ENCODE measurements at places on chromosomes 3 and 15.

DNA sequence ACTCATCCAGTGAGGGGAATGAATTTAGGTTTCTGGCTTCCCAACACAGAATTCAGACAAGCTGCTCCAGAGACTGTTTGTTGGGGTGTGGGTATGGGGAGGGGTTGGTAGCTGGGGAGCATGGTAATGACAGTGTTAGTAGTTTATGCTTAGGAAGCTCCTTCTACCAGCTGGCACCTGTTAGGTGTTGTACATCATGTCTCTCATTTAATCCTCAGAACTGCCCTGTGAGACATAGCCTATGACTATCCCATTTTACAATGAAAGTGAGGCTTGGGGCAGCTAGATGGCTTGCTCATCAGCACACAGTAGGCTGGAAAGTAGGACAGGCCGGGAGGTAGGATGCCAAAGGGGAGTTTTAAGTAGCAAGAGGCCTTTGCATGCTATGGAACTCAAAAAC is 2.5 kb downstream of the EIF4E3 start:
- no peak for DNase-seq

DNA sequence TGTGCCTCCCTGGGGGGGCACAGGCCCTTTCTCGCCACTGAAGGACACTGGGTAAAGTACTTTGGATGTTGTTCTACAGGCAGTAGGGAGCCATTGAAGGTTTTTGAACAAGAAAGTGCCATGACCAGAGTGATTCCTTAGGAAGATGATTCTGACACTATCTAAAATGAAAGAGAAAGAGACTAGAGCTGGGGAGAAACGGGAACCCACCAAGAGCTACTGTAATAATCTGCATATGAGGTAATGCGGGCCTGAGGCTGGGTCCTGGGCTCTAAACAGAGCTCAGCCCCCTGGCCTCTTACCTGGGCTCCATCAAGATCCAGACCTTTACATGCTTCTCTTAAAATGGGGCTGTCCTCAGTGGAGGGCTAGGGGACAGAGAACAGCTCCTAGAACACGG is 24.9 kb downstream of the GRK7 start:
- DNase-seq: no peak

DNA sequence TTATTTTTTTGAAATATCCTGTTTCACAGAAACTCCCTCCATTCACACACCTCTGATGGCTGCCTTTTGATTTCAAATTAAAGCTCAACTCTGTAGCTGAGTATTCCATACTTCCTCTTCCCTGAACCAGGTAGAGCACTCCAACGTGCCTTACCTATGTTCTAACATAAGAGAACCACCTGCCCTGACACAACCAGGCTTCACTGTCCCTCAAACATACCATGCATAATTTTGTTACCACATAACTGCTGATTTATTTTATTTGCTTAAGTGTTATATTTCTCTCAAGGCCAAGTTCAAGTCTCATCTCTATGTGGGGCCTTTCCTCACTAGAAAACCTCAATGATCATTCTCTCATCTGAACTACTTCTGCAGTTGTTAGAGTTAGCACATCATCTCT is 209.7 kb downstream of the P3H2 start:
- DNase-seq: no peak

- DNase-seq: no peak
These were observed 18.7 kb upstream of the PTPN9 start for GRCh38 chr15:75597667-75598341.

DNA sequence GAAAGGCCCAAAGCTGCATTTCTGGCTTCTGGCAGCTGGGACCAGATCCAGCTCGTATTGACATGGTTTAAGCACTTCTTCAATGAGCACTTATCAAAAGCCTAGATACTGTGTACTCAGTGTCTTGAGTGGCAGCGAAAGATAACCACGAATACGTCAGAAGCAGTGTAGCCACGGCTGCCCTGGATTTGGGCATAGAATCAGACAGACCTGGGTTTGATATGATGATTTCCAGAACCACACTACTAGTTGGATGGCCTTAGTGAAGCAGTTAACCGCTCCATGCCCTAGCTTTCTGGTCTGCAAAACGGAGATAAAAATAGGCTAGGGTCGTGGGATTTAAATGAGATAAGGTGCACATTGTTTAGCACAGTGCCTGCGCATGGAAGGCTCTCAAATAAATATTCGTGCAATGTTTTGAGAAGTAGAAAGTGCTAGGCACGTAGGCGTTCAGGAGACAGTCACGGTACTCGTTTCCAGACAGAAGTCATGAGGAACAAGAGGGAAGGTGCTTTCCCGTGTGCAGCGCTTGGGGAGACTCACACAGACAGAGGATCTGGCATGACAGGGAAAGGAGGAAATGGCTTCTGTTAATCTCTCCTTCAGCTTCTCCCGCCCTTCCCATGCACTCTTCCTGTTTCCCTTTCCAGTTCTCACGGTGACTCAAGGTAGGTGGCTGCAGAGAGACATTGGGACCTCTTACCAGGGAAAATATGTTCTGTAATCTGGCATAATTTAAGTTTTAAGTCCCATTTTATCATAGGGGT is 70.3 kb downstream of the CCNL1 start:
- DNase-seq: peak; percentile 65

- DNase-seq: no peak
These were observed 7.5 kb downstream of the MYNN start for GRCh38 chr3:169780742-169781141.

DNA sequence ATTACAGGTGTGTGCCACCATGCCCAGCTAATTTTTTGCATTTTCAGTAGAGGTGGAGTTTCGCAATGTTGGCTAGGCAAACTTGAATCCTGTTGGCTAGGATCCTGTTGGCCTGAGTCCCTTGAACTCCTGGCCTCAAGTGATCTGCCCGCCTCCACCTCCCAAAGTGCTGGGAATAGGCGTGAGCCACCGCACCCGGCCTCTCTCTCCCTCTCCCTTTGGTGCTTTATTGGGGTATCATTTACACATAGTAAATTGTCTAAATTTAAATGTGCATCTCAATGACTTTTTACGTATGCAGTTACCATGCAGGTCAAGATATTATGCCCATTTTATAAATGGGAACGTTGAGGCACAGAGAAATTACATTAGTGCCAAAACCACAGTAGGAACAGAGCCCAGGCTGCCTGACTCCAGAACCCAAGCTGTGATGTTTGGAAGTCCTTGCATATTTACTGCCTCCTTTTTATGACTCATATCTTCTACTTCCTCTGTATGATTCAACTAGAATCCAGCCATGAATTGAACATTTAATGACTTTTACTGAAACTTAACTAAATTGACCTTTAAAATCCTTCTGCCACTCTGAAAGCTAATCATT is 34.0 kb upstream of the RPP14 start:
- DNase-seq: peak; percentile 31

- no peak for DNase-seq
These were observed 110.0 kb upstream of the CDIN1 start for GRCh38 chr15:36469311-36469966.

GRCh38 chr15:31364301-31365031 is 37.8 kb downstream of the KLF13 start:
- DNase-seq: no peak

DNA sequence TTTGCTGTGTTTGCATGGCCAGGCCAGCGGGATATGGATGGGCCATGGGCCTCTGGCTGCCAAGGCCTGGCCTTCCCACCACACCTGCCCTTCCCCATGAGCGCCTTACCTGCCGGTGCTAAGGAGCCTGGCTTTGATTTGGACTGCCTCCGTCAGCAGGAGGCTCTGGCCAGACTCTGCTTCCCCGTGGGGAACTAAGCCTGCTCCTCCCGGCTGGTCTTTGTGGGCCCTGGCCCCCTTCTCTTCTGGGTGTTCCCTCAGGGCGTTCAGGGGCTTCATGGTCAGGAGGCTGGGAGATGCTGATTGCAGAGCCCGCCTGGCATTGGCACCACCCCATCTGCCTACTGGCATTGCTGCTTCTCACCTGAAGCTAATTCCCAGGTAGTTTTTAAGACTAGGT is 45.2 kb downstream of the SMAD6 start:
- DNase-seq: no peak

GRCh38 chr3:160810362-160811236 is 54.6 kb downstream of the PPM1L start:
- DNase-seq: no peak

- DNase-seq: no peak
These were observed 2.4 kb downstream of the KLHDC8B start for GRCh38 chr3:49173792-49174170.

GRCh38 chr15:73265536-73266153 is 103.1 kb downstream of the HCN4 start:
- DNase-seq: peak; percentile 36

- DNase-seq: peak; percentile 18
These were observed 31.0 kb downstream of the ENTPD3 start for GRCh38 chr3:40417845-40418543.

GRCh38 chr15:64216730-64217428 is 54.1 kb upstream of the PPIB start:
- no peak for DNase-seq

DNA sequence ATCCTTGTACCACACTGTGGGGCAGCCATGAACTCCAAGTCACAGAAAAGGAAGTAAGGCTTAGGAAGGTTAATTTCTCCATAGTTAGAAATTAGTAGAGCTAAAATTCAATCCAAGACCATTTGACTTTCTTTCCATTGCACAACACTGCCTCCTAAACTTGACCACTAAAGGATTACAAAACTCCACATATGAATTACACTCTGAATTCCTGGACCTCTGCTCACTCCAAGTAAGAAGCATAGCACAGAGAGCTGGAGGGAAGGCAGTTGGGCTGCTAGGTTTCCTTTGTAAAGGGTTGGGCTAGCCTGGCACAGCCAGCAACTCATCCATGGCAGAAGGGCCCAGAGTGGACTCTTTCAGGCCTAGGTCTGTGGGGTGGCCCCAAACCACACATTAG is 134.4 kb downstream of the MYLK start:
- no peak for DNase-seq

- DNase-seq: no peak
These were observed 116.5 kb downstream of the THSD4 start for GRCh38 chr15:71231758-71232157.

DNA sequence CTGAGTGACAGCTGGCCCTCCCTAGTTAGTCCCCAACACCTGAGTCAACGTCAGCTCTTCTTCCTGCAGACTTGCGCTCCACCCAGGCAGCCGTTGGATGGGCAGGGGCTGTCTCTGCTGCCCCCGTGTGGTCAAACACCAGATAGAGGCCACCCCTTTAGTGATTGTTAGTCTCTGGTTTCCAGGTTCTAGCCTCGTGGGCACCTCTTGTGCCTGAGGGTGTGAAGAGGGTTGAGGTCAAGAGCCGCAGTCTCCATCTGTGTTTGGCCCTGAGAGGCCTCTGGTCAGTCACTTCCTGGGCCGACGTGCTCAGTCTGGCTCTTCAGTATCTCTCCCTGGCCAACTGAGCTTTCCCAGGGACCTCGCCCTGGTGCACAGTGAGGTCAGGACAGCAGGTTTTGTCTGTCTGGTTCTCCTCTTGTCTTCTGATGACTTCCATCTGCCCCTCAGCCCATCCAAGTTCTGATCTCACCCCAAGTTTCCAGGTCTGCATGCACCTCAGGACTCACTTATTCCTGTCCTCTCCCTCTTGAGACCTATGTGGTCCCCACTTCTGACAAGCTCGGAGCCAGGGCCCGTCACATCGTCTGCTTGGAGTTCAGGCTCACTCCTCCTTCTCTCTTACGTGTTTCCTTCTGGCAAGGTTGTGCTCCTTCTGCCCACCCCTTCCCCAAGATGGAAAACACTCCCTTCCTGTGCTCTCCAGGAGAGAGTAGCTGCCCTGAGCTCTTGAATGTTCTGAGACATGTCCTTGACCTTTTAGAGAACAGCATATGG is 20.9 kb downstream of the CD276 start:
- DNase-seq: peak; percentile 51

DNA sequence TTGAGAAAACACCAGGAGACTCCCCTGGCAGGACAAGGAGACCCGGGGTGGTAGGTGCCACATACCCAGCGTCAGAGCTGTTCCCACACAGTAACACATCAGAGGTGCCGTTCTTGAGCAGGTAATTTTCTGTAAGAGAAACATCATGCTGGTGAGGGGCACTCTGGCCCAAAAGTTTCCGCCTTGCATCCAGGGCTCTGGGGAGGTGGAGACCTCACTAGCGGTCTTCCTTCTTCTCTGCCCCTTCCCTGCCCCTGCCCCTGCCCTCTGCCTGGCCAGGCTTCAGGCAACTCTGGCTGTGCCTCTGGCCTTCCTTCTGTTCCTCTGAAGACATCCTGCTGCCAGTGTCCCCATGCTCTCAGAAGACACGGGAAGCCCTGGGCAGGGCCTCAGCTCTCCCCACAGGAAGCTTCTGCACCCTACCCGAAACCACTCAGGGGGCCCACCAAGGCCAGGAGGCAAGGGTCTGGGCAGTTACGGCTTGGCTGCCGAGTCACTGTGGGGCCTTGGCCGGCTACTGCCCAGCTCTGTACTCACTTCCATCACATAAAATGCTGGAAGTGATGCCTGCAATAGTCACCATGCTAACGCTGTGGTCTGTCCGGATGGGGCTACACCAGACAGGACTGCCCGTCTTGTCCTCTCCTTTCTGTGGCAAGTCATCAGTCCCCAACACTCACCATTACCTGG is 41.3 kb downstream of the SCN5A start:
- DNase-seq: no peak

DNA sequence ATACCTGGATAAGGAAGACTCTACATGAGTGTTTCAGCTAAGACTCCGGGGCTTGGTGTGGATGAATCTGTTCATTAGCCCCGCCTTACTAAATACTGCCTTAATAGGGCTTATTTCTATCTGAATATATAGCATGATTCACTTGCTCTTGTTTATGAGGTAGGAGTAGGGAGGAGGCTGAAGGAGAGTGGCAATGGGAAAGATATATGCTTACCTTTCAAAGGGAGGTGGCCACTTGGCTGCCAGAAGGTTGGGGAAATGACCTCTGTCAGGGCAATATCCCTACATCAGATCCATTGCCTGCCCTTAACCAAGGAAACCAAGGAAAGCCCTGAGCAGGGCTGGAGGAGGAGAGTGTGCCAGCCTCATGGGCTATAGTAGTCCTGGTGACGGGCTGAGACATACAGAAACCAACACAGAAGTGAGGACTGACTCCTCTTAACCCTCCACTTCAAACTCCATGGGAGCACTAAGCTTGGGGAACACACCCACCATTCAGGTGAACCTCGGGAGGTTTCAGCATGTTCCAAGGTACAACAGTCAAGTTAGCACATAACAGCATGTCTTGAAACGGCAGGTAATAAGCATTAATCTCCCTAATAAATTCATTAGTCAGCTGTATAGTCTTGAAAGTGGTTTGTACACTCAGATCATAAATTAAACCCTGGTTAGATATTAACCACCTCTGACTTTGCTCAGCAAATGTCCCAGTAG is 80.1 kb downstream of the EOMES start:
- no peak for DNase-seq

DNA sequence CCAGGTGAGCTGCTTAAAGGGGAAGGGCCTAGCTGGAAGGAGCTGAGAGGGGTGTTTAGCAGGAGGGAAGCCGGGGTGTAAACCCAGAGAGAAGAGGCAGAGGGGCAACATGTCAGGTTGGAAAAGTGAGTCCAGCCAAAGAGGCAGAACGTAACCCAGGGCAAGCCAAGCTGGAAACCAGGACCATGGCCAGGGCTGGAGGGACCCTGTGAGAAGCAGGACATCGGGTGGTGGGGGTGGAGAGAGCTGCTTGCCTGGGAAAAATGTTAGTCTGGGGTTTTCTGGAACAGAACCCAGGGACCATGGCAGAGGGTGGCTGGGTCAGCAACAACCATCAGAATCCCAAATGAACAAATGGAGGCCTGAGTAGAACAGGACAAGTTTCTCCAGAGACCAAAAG is 32.6 kb downstream of the SEMA5B start:
- DNase-seq: no peak

GRCh38 chr3:12611117-12611516 is 52.8 kb downstream of the RAF1 start:
- DNase-seq: no peak

GRCh38 chr3:140233702-140234101 is 298.7 kb downstream of the CLSTN2 start:
- DNase-seq: no peak
